ENCODE measurements at places on chromosomes 4 and X.

- DNase-seq: no peak
These were observed 51.2 kb upstream of the RBMXL3 start for GRCh38 chrX:115138040-115138439.

DNA sequence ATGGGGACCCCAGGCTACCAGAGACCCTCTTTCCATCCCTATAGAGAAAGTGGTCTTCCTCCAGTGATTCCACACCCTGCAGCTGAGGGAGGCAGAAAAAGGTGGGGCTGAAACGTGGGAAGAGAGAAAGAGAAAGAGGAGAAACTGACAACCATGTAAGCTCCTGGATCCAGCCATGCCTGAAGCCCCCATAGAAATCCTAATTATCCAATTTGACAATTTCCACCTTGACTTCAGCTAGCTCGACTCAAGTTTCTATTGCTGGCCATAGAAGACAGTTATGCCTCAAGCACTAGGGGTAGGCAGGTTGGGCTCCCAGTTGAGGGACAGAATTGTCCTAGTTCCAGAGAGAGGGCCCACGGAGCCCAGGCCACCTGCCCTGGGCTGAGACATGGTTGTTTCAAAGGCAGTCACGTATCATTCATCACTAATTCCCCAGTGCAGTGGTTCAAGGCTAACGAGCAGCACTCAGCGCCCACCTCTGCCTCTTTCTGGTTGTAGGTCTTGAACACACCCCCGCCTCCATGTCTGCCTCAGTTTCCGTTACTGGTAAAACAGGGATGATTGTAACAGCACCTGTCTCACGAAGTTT is 39.8 kb upstream of the ASMTL start:
- no peak for DNase-seq

- DNase-seq: no peak
These were observed 107.7 kb downstream of the APOOL start for GRCh38 chrX:85111347-85111746.

DNA sequence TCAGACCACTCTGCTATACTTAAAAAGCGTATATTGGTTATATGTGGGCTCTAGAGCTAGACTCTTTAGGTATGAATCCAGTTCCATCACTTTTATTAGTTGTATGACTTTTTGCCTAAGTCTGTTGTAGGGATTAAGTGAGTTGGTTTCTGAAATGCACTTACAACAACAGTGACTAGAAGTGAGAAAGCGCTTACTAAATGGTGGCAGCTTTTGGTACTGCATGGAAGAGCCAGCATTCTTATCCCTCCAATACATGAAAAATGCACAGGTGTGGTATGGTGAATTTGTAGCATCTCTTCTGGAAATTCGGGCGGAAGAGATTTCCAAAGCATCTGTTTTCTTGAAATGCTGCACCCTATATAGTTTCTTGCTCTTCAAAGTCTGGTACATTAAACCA is 117.1 kb downstream of the SPANXA1 start:
- no peak for DNase-seq

DNA sequence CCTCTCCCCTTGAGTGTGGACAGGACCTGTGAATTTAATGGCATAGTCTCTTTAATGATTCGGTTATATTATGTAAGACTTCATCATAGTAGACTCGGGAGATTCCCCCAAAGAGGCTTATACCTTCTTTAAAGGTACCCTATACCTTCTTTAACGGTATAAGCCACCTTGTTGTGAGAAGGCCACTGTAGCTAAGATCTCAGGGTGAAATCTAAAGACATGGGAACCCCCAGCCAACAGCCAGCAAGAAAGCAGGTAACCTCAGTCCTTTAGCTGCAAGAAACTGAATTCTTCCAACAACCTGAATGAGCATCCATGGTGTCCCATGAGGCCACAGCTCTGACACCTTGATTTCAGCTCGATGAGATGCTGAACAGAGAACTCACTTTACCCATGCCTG is 931 bp downstream of the DDX60 start:
- DNase-seq: no peak

GRCh38 chrX:63475200-63475599 is 124.1 kb upstream of the SPIN4 start:
- no peak for DNase-seq
